Activated effector memory CD4-positive, alpha-beta T cell treated with Interleukin-2 at 50 U/mL for 16 hours (primary cell): ENCODE measurements at places on chromosomes 2 and 18.

DNA sequence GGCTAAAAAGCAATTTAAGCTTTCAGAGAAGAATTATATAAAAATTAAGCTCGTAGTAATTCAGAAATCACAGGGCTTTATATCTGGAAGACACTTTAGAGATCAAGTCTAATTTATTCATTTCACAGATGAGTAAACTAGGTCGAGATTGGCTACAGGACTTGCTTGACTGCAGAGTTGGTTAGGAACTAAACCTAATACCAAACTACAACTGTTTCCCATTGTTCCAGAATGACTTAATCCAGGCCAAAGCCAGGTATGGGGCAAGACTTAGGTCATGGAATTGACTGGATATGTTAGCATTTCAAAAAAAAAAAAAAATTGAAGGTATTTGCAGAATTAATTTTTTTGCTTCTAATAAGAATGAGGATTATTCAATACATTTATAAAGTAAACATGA, 146.1 kb downstream of the RIT2 start:
- DNase-seq, result no peak

DNA sequence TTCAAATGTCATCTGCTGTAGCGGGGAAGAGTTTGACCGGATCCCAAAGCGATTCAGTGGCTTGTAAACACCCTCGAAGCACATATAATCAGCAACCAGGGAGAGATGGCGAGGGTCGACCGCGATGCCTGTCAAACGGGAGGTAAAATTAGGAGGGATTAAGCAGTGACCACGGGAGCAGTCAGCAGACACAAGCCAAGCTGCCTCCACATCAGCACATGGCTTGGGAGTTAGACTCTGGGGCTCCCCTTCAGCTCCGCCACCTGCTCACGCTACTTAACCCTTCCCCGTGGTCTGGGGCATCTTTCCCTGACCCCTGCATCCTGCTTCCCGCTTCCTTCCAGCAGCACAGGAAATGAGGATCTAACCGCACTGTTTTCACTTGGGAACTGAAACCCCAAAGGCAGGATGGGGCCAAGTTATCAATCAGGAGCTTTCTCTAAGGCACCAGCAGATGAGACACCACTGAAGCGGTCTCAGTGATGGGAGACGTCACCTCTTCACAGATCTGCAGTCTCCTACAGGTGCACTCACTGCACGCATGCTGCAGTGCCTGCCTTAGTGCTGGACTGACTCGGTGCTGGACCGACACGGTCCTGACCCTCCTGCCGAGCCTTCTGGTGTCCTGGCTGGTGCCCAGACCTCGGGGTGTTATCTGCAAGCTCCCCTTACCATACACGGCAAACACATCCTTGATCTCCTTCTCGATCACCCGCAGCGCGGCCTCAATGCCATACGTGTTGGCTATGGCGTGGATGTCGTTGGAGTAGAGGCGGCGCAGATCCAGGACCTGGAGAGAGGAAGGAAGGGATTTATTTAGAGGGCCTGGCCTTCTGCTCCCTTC, 77.5 kb downstream of the POLR1A start:
- DNase-seq, result no peak

- DNase-seq, result no peak
These were observed 6.5 kb downstream of the LPIN1 start for GRCh38 chr2:11752906-11753305.

GRCh38 chr18:57728941-57729511, 74.1 kb downstream of the ATP8B1 start:
- DNase-seq, result no peak

GRCh38 chr18:34594266-34594665, 115.8 kb upstream of the DTNA start:
- DNase-seq, result no peak

DNA sequence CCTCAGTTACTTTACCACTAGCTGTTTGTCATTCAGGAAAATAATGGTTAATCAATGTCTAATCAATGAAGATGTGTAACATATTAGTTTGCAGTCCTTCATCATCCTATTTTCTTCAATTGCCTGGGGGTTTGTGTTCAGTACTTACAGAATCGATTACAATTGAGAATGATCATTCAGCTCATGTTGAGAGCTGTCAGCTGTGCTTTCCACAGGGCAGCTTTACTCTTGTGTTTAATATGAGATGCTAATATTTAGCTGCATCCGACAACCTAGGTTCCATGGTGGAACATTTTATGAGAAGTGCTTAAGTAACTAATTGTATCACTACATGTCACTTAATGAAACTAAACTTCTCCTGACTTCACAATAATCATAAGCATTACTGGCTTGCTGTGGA, 191.9 kb downstream of the GRB14 start:
- DNase-seq, result no peak

- DNase-seq, result no peak
These were observed 131.5 kb upstream of the LGALSL start for GRCh38 chr2:64322433-64322832.

GRCh38 chr2:188629753-188630527, 338.3 kb downstream of the GULP1 start:
- no peak for DNase-seq

GRCh38 chr2:58376592-58376991, 135.5 kb upstream of the FANCL start:
- no peak for DNase-seq

- no peak for DNase-seq
These were observed 235.1 kb downstream of the GRB14 start for GRCh38 chr2:164386231-164386630.

GRCh38 chr2:134623796-134624195, 95.0 kb downstream of the TMEM163 start:
- DNase-seq, result no peak

- DNase-seq, result peak; percentile 64
These were observed at the start of gene GAREM1 for GRCh38 chr18:32470714-32471633. TSS of gene GAREM1 (minus strand) at chr18:32470882. CDS start at chr18:32470428, 454 bp downstream.

GRCh38 chr2:10494351-10495066, 46.4 kb upstream of the ODC1 start:
- no peak for DNase-seq

- DNase-seq, result no peak
These were observed 24.8 kb downstream of the MAP3K2 start for GRCh38 chr2:127362971-127363370.

DNA sequence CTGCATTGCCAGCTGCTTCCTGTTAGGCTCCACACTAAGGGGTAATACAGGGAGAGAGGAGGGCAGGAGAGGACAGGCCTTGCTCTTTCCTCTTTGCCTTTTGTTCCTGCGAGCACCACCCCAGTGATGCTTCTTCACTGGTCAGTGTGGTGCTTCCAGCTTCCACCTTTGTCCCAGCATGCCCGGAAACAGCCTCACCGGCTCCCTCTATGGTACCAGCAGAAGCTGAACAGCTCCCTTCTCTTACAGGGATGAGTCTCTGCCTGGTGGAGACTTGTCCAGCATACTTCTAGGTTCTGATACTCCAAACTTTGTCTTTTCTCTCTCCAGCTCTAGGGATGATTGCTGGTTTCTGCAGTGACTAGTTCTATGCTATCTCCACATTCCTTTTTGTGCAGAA, 413.3 kb downstream of the TSN start:
- no peak for DNase-seq

- no peak for DNase-seq
These were observed 79.0 kb downstream of the COLEC12 start for GRCh38 chr18:421247-422155.

DNA sequence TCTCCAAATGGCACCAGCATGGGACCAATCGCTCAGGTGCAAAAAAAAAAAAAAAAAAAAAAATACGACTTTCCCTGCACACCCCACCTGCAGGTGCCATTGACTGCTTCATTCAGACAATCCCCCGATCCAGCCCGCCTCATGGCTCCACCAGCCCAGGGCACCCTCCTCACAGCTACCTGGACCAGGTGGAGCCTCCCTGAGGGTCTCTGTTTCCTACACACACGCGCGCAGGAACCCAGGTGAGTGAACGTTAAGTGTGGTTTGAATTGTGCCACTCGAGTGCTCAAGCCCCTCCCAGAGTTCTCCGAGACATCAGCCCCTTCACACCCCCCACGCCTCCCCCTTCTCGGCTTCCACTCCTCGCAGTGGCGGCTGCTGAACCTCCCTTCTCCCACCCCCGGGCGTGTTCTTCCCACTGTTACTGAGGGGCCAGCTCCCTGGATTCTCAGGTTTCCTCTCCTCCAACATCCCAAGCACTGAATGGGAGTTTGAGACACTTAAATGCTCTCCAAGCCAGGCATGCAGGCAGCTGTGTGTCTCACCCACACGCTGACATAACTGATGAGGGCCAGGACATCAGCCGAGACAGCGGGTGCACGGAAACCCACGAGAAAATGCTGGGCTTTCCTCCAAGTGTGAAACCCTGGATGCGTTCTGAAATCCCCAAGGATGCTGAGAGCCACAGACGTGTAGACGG, 88.8 kb upstream of the SNTG2 start:
- no peak for DNase-seq

GRCh38 chr18:37588289-37588688, 22.7 kb upstream of the CELF4 start:
- DNase-seq, result no peak

DNA sequence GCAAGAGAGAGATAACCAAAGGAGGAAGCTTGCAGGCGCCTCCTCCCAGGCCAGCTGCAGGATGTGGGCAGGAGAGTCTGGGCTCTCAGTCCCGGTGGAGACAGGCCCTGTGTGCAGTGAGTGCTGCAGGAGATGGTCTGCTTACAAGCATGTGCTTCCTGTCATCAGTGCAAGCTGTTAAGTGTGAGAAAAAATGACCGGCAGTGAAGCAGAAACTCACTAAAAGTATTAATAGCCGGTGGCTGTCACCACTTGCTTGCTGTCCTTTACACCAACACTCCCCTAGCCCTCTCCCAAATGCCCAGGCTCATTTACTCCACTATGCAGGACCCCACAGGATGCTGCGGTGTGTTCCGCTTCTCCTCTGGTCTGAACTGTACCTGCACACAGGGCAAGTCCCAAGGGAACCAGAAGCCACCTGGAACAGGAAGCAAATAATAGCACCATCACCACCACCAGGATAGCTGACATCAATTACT, 435.6 kb upstream of the HS6ST1 start:
- no peak for DNase-seq

DNA sequence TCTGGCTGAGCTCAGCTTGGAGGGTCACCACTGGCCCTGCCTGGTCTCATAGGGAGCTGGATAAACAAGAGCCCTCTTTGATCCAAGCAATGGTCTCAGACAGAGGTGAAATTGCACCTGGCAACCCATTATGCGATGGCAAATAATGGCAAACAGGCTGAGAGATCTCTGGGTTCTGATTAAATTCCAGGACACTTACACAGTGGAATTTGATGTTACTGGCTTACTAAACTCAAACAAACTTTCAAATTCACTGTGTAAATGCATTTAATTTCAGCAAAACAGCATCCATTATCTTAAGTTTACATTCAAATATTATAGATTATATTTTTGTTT, 19.5 kb upstream of the STAT4 start:
- DNase-seq, result no peak

DNA sequence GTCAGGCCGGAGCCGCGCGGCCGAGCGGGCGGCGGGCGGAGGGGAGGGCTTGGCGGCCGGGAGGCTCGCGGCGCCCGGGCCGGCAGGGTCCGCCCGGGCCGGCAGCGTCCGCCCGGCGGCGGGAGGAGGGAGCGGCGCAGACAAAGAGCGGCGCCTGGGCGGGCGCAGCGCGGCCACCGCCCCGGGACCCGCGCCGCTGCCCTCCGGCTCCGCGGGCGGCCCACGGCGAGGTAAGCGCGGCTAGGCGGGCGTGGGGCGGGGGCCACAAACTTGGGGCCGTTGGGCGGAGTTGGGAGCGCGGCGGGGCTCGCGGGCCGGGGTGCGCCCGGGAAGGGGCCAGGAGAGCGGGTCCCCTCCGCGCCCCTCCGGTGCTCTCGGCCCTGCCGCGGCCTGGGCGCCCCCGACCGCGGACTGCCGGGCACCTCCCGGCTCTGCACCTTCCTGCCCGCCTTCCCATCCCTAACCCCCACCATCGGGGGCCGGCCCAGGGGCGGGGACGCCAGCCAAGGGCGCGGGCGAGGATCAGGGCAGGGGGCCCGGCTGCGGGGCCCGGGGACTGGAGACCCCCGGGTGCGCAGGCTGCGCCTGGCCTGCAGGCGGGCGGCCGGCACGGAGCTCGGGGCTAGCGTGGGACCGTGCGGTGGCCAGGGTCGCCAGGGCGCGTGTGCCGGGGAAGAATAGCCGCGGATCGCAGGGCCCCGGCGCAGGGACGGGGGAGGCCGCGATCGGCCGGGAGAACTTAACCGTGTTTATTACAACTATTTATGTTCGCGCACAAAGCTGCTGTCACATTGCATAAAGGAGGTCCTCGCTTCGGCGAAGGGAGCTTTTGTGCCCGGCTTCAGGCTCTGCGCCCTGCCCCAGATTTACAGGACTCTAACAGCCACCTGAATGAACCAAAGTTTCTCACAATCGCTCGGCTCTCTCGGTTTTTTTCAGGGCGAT, at the start of gene NCK2:
Gene NCK2 (plus strand): TSS at position 4 of the 945 bp plus-strand sequence. CDS start 110,152 bp downstream, outside the sequence.
- DNase-seq, result peak; percentile 30

DNA sequence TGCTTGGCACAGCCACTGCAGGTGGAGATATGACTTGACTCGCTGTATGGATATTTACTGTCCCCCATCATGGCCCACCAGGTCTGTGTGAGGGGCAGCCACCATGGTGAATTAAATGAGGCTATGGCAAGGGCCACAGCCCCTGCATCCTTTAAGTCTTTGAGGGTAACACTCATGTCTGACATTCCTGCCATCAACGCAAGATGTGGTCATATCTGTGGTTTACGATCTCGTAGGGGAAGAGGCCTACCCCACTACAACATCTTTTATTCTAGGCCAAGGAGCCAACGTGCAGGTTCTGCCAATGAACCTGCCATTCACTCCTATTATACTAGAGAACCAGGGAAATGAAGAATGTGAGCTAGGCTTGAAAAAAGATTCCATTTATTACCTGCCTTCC, 381.6 kb upstream of the ID2 start:
- DNase-seq, result no peak

GRCh38 chr2:227785293-227785692, 28.3 kb upstream of the CCL20 start:
- DNase-seq, result no peak

DNA sequence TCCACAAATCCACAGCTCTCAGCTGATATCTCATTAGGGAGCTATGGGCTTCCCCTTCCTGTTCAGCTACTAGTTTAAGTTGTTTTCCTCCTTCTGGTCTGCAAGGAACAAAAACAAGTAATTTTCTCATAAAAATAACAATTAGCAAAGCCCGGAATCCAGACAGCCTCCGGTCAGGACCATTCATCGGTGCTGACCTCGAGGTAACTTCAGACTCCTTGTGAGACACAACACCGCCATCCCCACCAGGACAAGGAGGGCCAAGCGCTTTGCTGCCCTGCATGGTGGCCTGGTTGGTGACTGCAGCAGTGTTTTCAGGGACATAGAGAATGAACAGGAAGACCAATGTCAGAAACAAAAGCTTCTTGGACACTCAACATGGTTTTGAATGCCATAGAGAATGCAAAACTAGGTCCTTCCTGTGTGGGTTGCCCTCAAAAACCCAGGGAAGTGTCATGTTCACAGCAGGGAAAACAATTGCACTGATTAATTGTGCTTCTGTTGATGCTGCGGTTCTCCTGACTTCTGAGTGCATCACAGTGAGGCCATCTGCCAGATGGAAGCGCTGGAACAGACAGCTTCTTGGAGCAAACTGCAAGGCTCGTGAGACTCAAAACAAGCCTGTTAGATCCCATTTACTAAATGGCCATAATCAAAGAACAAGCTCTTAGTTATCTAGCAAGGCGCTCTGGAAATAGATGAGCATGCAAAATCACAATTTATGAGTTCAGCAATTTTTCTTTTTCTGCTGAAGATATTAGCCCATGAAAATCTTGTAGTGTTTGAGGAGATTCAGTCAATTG, 77.1 kb downstream of the HS1BP3 start:
- DNase-seq, result no peak
